ENCODE measurements at places on chromosomes 6 and 20.

DNA sequence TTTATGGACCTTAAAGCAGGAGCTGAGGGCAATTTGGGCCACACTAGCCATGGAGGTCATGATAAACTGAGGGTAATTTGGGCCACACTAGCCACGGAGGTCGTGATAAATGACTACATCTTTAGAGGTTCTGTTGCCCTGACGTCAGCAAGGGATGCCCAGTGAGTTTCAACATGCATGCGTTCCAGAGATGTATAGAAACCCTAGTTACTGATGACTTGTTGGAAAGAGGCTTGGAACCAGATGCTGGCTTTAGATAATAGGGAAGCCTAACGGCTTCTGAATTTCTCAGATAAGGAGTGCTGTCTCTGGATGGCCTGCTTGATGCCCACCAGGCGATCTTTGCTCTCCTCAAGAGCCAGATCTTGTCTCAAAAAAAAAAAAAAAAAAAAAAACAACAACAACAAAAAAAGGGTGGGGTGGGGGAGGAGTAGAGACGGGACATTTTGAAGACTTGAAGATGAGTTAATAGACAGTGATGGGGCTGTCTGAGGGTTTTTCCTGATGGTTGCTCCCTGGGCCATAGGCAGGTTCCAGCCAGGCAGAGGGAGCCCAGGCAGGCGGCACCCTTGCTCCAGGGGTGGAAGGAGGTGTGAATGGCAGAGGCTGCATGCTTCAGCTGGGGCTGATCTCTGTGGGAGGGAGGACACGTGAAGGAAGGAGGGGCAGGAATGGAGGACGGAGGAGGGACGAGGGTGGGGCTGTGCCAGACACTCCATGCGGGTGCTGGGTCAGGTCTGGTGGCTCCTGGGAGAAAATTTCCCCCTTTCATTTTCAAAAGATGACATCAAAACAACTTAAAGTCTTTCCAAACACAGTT is 27.0 kb upstream of the FRMD1 start:
- no peak for DNase-seq

GRCh38 chr6:106799031-106799894 is 169.9 kb downstream of the QRSL1 start:
- DNase-seq, result no peak

DNA sequence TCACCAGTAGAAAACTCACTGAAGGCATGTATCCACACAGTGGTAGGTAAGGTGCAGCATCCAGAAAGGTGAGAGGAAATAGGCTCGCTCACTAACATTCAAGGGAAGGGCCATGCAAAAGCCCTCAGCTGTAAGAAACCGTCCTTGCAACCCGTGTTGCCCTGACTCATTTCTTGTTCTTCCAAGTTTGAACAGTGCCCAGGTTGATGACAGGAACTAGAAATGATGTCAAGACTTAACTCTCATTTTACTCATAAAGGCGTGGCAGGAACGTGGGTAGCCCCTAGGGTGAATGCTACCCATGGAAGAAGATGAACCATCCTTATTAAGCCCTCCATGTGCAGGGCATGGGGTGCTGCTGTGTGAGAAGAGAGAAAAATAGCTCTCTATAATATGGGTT is 187.6 kb downstream of the CD83 start:
- no peak for DNase-seq

GRCh38 chr6:7086488-7086887 is 21.3 kb upstream of the RREB1 start:
- DNase-seq, result no peak

DNA sequence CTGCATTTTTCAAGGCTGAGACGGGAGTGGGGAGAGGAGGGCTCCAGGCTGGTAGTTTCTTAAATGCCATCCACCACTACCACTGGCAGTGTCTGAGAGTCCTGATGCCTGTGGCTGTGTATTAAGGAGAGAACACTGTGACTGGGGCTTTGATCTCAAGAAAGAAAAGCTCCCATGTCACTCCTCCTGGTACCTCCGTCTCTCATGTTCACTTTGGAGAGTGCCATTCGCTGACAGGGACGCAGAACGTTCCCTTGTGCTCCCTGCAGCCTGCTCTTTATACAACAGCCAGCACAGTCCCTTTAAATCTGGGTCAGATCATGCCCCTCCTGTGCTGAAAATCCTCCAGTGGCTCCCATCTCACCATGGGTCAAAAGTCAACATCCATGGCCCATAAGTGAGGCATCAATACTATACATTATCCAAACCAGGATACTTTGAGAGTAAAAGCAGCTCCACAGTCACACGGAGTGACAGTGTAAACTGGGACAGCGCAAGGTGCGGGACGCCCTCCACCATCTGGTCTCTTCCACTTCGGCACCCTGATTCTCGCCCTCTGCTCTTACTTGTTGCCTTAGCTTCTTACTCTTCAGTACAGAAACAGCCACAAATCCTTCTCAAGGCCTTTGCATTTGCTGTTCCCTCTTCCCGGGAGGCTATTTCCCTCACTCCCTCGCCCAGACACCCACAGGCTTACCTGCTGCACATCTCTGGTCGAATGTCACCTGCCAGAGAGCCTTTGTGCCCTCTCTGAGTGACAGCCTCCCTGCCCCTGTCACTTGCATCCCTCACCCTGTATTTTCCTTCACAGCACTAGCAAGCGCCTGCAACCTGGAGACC is 20.0 kb downstream of the PDYN start:
- DNase-seq, result no peak

GRCh38 chr6:75183099-75183541 is 22.7 kb downstream of the COL12A1 start:
- DNase-seq, result no peak

- peak; percentile 10 for DNase-seq
These were observed 10.3 kb upstream of the R3HDML start for GRCh38 chr20:44326391-44327159.
